NCI-H524 treated with DMSO at 0.1 percent for 48 hours (cell line): ENCODE measurements at places on chromosomes 5 and 9.

DNA sequence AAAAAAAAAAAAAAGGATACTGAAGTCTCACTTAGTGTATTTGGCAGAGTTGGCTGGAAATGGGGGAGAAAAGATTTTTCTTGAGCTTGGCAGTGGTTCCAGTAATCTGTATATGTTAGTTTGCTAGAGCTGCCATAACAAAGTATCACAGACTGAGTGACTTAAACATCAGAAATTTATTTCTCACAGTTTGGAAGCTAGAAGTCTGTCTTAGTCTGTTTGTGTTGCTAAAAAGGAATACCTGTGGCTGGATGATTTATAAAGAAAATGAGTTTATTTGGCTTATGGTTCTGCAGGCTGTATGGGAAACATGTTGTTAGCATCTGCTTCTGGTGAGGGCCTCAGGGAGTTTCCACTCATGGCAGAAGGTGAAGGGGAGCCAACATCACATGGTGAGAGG is 89.6 kb upstream of the CEP78 start:
- DNase-seq = no peak

DNA sequence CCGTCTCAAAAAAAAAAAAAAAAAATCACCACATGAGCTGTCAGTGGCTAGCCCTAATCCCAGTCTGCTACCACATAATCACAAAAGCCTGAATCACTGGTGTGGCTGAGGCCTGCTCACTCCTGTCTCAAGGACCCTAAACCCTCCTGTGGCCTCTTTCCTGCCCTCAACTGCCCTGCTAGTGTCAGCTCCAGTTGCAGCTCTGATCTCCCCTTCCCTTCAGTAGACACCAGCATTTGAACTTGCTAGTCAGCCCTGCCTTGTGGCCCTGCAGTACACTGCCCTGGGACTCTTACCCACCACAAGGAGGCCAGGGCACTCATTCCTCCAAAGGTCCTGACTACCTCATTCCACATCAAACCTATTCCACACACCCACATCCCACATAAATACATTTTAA is 9.5 kb upstream of the P4HA2 start:
- no peak for DNase-seq

DNA sequence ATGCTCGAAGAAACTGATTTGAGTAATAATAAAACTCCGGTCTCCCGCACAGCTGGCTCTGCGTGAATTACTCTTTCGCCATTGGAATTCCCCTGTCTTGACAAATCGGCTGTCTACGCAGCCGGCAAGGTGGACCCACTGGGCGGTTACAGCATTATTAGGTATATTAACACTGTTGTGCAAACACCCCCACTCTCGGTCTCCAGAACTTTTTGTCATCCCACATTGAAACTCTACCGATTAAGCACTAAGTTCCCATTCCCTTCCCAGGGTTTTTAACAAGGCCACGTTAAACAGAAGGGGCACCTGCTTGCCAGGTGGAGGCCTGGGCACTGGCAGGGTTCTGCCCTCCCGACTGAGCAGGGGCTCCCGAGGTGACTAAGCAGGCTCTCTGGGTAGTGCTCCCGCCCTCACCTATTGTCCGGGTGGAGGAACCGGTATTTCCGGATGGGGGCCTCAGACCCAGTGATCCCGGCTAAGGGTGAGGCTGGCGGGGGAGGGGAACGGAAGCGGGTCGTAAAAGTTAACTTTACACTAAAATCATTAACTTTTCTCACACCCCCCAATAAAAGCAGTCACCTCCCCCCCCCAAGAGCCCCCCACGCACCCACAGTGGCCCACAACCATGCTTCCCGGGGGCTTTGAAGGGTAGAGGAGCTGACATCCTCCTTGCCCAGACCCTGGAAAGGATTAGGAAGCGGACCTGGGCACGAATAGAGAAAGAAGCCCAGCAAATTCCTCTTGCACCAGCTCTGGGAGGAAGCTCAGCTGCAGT is 53.5 kb upstream of the TJP2 start:
- DNase-seq = no peak

- DNase-seq = no peak
Measured at GRCh38 chr9:68506551-68506950, 34.1 kb downstream of the TMEM252 start.

GRCh38 chr5:150263801-150264621 is 25.6 kb downstream of the CAMK2A start:
- no peak for DNase-seq

GRCh38 chr9:35341021-35341420 is 148.9 kb upstream of the RUSC2 start:
- DNase-seq = no peak

- no peak for DNase-seq
Measured at GRCh38 chr5:133925866-133926488, 42.4 kb downstream of the C5orf15 start.

GRCh38 chr5:43275391-43275790 is 37.8 kb downstream of the HMGCS1 start:
- DNase-seq = no peak

GRCh38 chr9:14133394-14133793 is 180.5 kb downstream of the NFIB start:
- DNase-seq = no peak

DNA sequence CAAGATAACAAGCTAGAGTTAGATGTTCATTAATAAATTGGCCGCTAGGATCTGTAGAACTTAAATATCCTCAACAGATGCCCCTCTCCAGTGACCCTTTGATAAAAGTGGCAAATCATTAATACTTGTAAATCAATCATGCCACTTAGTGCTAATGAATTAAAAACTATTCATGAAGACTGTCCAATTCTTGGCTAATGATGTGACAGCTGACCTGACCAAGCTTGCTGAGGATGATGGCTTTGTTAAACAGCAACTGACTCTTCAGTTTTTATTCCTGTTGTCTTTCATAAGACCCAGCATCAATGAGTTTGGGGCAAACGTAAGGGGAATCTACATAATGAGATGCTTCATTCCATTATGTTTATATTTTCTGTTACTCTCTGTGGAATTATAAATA is 396.8 kb upstream of the NMUR2 start:
- DNase-seq = no peak

DNA sequence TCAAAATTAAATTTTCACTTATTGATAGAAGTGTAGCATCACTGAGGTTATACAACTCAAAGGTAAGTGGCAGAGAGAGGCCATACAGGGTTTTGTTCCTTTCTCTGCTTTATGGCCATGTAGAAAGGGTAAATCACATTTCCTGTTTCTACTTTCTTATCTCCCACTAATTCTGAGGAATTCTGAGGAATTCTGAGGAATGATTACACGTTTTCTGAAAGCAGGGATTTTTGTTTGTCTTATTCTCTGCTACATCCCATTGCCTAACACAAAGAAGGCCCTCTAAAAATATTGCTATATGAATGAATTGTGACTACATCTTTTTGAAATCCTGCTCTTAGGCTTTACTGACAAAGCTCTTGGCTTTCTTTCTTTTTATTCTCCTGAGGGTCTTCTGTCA is 516.9 kb upstream of the ZNF608 start:
- no peak for DNase-seq

DNA sequence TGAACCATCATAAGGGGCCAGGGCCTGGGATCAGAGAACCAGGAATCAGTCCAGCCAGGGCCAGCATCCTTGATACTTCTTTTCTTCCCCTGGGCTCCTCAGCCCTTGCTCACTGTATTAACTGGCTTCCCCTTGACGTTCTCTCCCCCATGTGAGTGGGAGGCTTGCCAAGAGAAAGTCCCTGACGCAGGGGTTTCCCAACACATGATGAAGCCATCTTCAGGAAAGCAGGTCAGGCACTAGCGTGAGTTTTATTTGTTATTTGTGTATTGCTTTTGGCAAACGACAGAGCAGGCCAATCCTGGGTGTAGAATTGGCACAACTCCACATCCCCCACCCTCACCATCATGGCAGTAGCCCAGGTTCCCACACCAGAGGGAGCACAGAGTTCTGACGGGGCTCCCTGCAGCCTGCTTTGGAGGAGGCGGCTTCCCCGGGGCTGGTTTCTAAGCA is 165.5 kb upstream of the NFIL3 start:
- no peak for DNase-seq

GRCh38 chr5:43773478-43773844 is 170.5 kb downstream of the NNT start:
- DNase-seq = no peak
